ENCODE measurements at places on chromosomes 3 and 15. TPM values are rescaled to one million over a fixed set of nuclear protein-coding genes. Genes with fewer than 3 reads are reported as not detected.

TERC gene
- 0.35 TPM for total RNA-seq

ADAMTS7 gene
- total RNA-seq, result 6.1 TPM

GP5 gene
- total RNA-seq, result not detected

PAQR5 gene
- total RNA-seq, result 88.0 TPM

IL20RB gene
- total RNA-seq, result 0.91 TPM

SCAMP5 gene
- 15.0 TPM for total RNA-seq

TPRG1 gene
- total RNA-seq, result 0.21 TPM

ZMYND10 gene
- 0.93 TPM for total RNA-seq

ADGRG7 gene
- total RNA-seq, result not detected

HYAL1 gene
- total RNA-seq, result 0.44 TPM

CAV3 gene
- not detected for total RNA-seq

GRM7 gene
- not detected for total RNA-seq

All from A549 treated with CORT108297 at 1 μM for 4 hours (cell line).